Hematopoietic multipotent progenitor cell treated with erythropoietin and hydrocortisone succinate and interleukin-3 and kit ligand, for 15 days (in vitro differentiated cells): ENCODE measurements at places on chromosomes 3 and 15.

GRCh38 chr15:90463381-90463780 is 66.3 kb upstream of the CRTC3 start:
- no peak for DNase-seq

DNA sequence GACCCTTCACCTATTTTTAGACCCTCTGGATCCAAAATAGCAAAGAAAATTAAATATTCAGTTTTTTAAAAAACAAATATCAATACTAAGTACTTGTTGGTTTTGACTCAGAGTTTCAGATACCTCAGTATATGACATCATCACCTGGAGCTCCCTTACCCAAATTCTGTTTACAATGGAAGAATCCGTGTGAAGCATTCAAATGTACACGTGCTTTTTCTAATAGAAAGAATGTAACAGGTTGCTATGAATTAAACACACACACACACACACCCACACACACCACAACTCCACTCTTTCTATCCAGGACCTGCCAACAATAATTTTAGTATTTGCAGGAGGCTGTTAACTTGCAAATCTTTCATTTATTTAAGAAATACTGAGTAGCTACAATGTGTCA is 221.8 kb downstream of the THRB start:
- DNase-seq = no peak

GRCh38 chr15:65223996-65224395 is 12.7 kb upstream of the CILP start:
- DNase-seq = no peak

GRCh38 chr3:134299185-134299887 is 48.7 kb upstream of the RYK start:
- DNase-seq = no peak

- DNase-seq = no peak
Observed at GRCh38 chr15:32889214-32889613, 171.4 kb downstream of the GREM1 start.

DNA sequence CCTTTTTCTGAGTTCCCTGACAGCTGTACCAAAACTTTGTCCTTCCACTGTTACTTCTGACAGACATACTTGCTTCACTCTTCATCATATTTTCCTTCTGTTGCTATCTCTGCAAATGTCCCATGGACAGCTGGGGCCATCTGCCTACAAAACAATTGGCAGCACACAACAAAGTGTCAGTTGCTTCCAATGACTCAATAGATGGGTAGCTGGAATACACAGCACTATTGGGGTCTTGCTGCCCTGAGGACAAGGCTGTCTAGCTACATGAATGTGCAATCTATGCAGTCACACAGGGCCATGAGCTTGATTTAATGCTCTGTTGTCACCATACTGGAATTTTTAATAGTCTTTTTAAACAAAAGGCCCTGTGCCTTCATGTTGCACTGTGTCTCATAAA is 192.8 kb downstream of the DTWD1 start:
- no peak for DNase-seq
